ENCODE measurements at places on chromosomes 12 and 14.

DNA sequence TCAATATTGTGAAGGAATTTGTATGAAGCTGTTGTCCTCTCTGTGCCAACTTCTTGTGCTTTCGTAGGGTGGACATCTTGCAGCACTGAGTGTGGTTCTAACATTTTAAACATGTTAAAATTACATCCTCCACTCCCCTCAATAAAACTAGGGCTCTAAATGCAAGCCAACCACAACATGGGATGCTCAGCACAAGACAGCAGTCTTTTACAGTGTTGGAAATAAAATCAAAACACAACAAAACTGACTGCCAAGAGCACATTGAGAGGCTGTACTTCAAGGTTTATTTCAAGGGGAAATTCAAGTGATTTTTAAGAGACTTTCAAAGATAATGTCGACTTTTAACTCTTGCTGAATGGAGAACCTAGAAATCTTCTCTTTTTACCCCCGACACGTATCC, 396.9 kb downstream of the TMTC2 start:
- no peak for DNase-seq

DNA sequence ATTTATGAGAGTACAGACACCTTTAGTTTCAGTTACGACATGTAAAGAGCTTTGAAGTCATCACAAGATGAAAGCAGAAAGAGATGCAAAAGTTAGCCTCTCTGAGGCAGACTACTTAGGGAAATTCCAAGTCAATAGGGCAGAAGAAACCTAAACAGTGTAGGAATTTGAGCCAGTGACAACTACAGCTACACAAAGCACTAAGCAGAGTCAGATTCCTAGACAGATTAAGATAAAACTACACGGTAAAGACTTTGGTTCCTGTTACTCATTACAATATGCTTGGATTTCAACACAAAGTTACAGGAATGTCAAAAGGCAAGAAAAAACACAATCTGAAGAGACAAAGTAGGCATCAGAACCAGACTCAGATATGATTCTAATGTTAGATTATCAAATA, 1302.3 kb downstream of the FSCB start:
- no peak for DNase-seq

DNA sequence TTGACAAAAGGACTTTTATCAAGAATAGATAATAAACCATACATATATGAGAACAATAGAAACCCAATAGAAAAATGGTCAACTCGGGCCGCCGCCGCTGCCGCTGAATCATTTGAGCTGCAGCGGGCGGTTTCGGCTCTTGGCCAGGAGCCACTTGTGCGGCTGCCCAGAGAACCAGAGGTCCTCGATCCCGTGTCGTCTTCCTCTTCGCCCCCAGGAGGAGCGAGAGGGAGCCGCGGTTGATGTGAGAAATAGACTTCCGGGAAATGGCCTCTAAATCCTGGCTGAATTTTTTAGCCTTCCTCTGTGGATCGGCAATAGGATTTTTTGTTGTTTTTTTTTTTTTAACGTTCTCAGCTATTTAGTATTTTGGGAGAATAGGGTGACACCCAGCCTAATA, 44.8 kb downstream of the CPSF6 start:
- peak; percentile 66 for DNase-seq

DNA sequence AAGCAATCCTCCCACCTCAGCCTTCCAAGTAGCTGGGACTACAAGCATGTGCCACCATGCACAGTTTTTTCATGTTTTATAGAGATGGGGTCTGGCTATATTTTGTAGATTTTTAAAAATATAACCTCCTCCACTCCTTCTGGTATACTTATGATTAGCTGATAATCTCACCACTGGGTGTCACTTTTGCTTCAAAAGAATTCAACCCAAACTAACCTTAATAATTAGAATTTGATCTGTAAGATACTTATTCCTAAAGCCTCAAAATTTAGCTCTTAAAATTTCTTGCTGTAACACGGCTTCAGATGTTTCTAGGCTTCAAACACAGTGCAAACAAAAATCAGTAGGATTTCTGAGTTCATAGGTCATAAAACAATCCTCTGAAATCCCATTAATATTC, 130.3 kb downstream of the CEP83 start:
- DNase-seq: no peak

GRCh38 chr12:104177663-104178501, 37.7 kb upstream of the TXNRD1 start:
- DNase-seq: peak; percentile 86

GRCh38 chr12:130863298-130863697, 8.6 kb upstream of the RAN start:
- no peak for DNase-seq

DNA sequence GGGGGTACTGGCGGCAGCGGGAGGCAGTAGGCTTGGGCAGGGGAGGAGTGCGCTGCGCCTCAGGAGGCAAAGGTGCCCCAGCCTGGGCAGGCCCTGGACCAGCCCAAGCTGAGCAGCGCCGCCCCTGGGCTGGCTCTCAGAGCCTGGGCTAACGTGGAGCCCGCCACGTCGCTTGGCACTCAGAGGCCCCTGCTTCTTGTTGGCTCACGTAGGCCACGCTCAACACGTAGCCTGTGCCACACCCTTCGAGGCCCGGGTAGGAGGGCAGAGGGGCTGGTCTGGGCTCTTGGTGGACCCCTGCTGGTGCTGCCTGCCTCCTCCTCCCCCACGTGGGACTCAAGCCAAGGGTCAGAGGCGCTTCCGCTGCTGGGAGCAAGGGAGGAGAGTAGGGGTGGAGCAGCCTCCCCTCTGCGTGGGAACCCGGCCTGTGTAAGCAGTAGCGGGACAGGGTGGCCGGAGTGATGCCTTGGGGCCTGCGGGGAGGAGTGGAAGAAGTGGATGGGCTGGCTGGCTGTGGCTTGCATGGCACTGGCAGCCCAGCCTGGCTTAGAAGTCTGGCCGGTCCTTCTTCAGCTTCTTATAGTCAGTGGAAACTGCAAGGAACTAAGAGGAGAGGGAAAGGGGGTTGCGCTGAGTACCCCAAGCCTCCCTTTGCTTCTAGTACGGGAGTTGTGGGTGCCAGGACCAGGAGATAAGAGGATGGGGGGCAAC, 5.7 kb downstream of the SHMT2 start:
- no peak for DNase-seq

GRCh38 chr14:68653804-68654203, 139.1 kb downstream of the ZFP36L1 start:
- no peak for DNase-seq

Data from A172 (cell line).